HCT116 (cell line): ENCODE measurements at places on chromosomes 5 and 9. TPM values are rescaled to one million over a fixed set of nuclear protein-coding genes. Genes with fewer than 3 reads are reported as not detected.

DNA sequence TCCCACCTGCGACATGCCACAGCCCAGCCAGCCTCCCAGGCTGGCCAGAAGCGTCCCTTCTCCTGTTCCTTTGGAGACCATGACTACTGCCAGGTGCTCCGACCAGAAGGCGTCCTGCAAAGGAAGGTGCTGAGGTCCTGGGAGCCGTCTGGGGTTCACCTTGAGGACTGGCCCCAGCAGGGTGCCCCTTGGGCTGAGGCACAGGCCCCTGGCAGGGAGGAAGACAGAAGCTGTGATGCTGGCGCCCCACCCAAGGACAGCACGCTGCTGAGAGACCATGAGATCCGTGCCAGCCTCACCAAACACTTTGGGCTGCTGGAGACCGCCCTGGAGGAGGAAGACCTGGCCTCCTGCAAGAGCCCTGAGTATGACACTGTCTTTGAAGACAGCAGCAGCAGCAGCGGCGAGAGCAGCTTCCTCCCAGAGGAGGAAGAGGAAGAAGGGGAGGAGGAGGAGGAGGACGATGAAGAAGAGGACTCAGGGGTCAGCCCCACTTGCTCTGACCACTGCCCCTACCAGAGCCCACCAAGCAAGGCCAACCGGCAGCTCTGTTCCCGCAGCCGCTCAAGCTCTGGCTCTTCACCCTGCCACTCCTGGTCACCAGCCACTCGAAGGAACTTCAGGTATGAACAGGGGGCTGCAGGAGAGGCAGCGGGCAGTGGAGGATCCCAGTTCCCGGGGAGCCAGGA lies 106.5 kb downstream of the PPARGC1B start:
- DNase-seq: no peak

DNA sequence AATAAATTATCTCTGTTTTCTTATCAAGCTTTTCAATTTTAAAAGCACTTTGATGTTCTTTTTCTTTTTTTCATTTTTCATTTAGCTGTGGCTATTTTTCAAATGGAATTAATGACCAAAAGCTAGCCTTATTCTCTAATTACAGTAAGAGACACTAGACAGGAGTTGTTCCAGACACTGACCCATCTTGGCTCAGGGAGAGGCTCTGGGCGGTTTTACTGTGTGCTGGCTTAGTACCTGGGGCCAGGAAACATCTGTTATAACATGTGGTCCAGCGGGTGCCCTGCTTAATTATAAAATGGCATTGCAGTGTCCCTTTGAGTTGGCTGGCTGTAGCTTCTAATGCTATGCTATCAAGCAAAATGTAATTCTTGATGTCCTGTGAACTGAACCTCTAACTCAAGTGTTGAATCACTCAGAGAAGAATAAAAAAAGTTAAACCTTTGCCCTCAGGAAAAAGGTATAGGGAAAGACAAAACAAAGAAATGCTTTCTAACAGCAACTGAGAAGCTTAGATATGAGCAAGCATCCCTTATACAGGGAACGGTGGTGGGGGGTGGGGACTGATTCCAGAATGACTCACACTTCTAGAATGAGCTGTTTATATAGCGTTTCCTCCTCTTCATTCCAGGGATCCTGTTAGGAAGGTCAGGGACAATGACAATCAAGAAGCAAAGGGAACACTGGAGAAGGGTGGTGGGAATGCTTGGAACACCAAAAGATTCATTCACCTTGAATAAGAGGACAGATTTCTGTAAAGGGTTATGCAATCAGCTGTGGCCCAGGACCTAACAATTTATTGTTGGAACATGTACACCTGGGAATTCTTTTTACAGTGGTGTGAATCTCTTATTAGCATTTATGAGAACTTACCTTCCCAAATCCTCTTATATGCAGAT lies 58.7 kb upstream of the NFIB start:
- peak; percentile 4 for DNase-seq

DNA sequence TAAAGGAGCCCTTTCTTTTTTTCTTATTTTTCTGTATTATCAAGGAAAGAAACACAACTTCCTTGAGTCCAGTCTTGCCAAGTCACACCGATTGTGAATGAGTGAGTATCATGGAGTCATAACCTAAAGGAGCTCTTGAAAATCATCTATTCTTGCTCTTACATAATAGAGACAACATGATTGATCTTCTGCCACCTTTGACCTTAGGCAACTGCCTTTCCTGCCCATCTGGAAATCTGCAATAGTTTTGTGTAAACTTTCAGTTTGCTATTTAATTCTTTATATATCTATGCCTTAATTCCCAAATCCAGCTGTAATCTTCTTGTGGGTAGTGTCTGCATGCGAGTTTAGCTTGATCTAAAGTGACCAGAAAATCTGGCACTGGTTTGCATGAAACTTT lies 149.9 kb upstream of the FST start:
- no peak for DNase-seq

DNA sequence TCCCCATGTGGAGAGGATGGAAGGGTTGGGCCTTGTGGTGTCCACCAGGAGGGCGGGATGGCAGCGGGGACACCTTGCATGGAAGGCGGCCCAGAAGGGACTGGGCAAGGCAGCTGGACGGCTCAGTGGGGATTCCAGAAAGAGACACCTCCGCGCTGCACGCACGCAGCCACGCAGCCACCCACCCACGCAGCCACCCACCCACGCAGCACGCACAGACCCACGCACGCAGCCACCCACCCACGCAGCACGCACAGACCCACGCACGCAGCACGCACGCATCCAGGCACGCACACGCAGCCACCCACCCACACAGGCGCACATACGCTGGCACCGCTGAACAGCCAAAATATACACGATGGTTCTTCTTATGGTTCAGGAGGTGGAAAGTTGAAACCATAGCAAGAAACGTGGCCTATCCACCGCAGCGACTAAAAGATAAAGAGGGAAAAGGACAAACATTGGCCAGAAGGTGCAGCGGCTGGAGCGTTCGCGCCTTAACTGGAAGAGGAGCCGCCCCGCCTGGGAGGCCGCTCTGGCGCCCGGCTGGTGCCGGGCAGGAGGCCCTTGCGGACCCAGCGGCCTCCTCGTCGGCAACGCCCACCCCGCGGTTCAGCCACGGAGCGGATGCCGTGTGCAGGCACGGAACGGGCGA lies 22.2 kb upstream of the EXOC3 start:
- DNase-seq: no peak

GRCh38 chr5:96595300-96596090 lies 66.7 kb upstream of the CAST start:
- DNase-seq: no peak

- no peak for DNase-seq
These were observed 5.5 kb downstream of the C9orf85 start for GRCh38 chr9:71916834-71917534.

GRCh38 chr9:110815361-110815760 lies 146.8 kb downstream of the MUSK start:
- DNase-seq: no peak

DNA sequence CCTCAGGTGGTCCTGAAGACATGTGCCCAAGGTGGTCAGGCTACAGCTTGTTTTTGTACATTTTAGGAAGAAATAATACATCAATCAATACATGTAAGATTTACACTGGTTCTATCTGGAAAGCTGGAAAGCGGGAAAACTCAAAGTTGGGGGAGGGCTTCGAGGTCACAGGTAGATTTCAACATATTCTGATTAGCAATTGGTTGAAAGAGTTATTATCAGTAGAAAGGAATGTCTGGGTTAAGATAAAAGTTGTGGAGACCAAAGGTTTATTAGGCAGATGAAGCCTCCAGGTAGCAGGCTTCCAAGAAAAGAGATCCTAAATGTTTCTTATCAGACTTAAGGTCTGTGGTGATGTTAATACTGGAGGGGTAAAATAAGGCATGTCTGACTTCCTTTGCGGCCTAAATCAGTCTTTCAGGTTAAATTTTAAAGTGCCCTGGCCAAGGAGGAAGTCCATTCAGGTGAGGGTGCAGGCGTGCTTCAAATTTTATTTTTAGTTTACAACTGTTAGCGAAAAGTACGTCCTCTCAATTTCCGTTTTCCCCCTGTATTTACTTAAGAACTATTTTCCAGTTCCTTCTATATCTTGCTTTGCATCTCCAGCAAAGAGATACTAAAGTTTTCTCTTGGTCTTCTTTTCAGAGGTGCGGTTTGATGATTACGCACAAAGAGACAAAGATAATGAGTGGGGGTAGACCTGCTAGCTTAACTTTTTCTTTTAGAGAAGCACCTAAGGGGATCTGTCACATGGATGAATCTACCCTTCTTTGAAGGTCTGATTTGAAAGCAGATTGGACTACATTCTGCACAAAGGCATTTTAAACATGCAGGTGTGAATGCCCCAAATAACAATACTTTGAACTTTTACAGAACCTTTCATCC lies 578.6 kb downstream of the RAB3C start:
- no peak for DNase-seq

GRCh38 chr5:178642351-178642909 lies 15.6 kb upstream of the CLK4 start:
- DNase-seq: no peak

GRCh38 chr5:43635374-43635773 lies 32.4 kb downstream of the NNT start:
- no peak for DNase-seq

DNA sequence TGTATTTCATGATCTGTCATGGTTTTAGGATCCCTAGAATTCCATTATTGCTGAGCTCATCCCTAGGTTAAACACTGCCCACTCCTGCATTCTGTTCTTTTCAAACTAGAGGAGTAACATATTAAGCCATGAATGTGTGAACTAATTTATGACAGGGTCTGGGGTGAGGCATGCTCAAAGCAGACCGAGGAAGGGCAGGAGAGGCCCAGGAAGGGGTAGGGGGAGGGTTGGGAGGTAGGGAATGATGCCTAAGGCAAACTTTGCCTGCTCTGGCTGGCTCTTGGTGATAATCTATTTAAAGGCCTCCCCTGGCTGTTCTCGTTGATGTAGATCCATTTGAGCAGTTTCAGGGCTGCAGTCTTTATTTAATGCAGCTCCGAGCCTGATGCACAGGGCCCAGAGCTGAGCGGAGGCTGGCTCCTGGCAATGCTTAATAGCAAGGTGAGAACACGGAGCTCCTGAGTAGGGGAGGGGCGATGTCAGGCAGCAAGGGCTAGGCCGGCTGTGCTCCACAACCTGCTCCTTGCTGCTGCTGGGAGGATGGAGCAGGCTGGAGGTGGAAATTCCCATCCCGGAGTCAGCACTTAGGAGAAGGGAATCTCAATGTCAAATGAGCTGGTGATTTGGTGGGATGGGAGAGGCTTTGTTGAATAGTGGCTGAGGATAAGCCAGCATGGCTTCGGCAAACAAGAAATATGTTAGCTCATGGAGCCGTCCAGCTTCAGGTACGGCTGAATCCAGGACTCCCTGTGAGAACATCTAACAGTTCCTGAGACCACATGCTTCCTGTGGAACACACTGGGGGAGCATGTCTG lies 73.2 kb upstream of the UNC5A start:
- no peak for DNase-seq

- no peak for DNase-seq
These were observed 42.5 kb upstream of the MELK start for GRCh38 chr9:36530224-36530623.

DNA sequence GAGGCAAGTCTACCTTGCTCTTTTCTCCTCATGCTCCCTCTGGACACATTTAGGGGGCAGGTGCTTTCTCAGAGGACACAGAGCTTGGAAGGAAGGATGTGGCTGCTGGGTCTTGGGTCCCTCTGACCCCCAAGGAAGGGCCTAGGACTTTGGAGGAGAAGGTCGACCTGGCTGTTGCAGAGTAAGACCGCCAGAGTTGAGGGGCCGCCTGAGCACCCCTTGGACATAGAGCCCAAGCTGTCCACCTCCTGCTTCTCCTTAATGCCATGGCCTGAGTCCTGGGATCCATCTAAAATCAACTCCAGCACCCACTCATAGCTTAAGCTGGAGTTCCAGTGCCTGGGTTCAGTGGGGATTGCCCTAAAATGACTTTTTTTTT lies 20.6 kb downstream of the LAMC3 start:
- DNase-seq: no peak

DNA sequence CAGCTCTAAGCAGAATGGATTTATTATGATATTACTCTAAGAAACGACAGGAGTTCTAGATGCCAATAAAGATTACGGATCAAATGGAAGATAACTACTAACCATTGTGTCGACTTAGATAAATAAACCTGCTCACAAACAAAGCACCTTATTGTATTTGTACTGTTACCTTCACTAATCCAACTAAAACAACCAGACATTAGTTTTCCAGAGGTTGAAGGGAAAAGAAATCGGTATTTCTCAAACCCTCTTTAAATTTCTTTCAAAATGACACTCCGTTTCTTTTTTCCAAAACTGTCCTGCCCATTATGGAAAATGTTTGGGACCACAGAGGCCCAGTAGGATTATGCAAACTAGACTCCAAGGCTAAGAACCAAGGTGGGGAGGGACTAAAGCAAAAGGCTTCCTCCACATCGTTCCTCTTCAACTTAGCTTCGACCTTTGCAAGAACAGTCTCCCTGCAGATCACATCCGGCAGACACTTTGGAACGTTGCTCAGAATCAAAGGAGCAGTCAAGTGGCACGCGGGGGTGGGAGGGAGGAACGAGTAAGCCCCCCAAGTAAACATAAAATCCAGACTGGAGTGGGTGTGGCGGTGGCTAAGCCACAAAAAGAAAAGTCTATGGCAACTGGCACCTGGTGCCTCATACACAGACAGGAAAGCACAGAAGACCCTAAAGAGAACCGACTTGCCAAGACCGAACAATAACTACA lies 2.7 kb downstream of the MLLT3 start:
- no peak for DNase-seq

DNA sequence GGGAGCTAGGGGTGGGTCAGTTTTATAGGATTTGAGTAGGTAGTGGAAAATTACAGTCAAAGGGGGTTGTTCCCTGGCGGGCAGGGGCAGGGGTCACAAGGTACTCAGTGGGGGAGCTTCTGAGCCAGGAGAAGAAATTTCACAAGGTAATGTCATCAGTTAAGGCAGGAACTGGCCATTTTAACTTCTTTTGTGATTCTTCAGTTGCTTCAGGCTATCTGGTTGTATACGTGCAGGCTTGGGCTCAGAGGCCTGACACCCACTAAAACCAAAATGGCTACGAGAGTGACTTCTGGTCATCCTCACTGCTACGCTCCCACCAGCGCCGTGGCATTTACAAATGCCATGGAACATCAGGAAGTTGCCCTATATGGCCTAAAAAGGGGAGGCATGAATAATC lies 20.7 kb upstream of the NXNL2 start:
- DNase-seq: no peak

DNA sequence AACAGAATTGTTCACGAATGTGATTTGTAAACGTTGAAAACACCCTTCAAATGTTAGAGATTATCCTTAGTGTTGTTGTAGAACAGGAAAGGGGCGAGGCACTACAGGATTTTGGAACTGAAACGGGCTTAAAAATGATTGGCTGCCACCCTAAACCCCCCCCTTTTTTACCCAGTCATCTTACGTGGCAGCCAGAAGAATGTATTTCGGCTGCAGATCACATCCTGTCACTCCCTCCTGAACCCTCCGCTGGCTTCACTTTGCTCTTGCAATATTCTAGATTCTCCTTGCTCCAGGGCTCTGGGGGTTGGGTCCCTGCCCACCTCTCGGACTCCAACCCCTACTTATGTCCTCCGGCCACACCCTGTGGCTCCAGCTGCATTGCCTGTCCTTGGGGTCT lies 13.9 kb upstream of the UNC5A start:
- no peak for DNase-seq

- DNase-seq: no peak
These were observed 4.5 kb downstream of the DBN1 start for GRCh38 chr5:177468685-177469628.

GRCh38 chr5:153151558-153151957 lies 338.9 kb upstream of the GRIA1 start:
- DNase-seq: no peak

ABCA1 gene
- 0.89 TPM for total RNA-seq

DND1 gene
- total RNA-seq: 2.3 TPM

LCN15 gene
- total RNA-seq: 0.76 TPM

GRIN3A gene
- not detected for total RNA-seq

LHX6 gene
- 4.1 TPM for total RNA-seq

CARD6 gene
- total RNA-seq: not detected

POMT1 gene
- total RNA-seq: 21.4 TPM

C5orf34 gene
- total RNA-seq: 4.8 TPM

ROR2 gene
- total RNA-seq: 15.7 TPM
